ENCODE measurements at places on chromosomes 12 and 14.
A peak's percentile ranks its signal among the peaks of the same experiment; 100 is the strongest.

DNA sequence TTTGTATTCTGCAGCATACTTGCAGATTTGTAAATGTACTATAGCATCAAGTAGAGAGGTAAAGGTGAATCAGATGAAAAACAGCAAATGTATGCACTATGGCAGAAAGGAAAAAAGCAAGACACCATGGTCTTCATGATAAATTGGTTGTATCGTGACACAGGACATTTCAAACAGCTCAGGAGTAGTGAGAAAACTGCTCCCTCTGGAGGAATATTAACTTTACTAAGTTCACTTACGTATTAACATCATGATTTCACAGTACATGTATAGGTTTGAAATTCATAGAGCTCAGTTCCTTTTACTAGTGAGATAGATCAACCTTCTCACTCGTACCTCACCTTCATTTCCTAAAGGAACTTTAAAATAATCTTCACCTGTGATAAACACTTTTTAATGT is 6.5 kb downstream of the MBIP start:
- DNase-seq = no peak

GRCh38 chr12:95205016-95205624 is 12.1 kb downstream of the FGD6 start:
- no peak for DNase-seq

GRCh38 chr12:49763006-49763591 is 21.7 kb downstream of the TMBIM6 start:
- DNase-seq = peak; percentile 69

DNA sequence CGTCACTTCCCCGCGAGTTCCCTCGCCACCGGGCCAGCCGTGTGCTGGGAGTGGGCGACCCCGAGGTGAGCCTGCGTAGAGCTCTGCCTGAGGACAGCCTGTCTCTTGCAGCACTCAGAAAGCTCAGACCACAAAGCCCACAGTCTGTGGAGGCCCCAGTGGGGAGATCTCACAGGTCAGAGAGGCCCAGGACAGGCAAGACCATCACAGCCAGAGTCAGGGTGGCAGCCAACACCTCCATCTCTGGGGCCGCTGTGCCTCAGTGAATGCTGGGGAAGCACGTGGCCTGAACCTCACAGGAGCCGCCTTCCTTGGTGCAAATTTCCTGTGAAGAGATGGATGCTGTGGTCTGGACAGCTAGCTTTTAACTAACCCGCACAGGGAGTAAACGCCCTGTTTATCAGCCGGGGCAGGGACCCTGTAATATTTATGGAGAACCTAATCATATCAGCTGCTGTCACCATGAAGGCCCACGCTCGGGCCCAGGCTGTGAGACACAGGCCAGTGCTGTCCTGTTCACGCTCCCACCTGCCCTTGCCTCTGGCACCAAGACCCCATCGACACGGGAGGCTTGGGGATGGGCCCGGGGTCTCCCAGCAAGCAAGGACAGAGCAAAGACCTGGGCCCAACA is 56.9 kb downstream of the CDC42BPB start:
- no peak for DNase-seq

DNA sequence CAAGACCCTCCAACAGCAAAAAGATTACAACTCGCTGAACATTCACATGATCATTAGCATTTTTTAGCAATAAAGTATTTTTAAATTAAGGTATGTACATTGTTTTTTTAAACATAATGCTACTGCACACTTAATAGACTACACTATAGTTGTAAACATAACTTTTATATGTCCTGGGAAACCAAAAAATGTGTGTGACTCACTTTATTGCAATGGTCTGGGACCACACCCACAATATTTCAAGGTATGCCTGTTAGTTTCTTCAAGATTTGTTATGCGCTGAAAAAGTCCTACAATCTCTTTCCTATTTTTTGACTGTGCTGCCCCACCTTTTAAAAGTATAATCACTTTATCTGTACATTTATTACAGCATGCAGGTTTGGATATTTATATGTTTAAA is 30.4 kb upstream of the PCNX4 start:
- no peak for DNase-seq

DNA sequence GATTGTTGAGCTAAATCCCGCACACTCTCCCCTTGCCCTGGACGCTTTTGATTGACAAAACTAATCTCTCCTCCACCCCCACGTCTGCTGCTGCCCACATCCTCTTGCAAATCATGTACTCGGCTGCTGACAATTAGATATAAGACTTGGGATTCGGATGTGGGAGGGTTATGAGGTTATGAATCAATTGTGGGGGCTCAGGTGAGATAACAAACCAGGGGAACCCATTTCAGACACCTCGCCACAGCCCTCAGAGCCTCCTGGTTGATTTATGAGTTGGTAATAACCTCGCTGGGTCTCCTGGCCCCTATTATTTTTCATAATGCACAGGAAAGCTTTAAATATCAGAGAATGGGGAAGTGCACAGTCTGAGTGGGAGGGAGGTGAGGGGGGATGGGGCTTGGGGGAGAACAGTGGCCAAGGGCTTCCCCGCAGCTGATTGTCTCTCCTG is 449.9 kb downstream of the DPF3 start:
- no peak for DNase-seq
